H1 (cell line): ENCODE measurements at places on chromosomes 4 and X. TPM values are rescaled to one million over a fixed set of nuclear protein-coding genes. Genes with fewer than 3 reads are reported as not detected.

GRCh38 chr4:138445098-138445497, 202.9 kb upstream of the SLC7A11 start:
- no peaks in the 10 kb centered on the region for H3K27me3 ChIP-seq
- no peak overlapping the region for H3K27ac ChIP-seq
- H3K4me3 ChIP-seq, result no peak overlapping the region

PWWP3B gene
- 0.61 and 0.86 TPM in 2 replicates for total RNA-seq

TMEM47 gene
- 27.3 and 28.5 TPM in 2 replicates for total RNA-seq

- no peak for DNase-seq
- H3K27ac ChIP-seq, result no peak overlapping the region
- H3K4me1 ChIP-seq, result peaks cover 5% of the 10 kb centered on the region
- no peaks in the 10 kb centered on the region for H3K27me3 ChIP-seq
Observed at GRCh38 chr4:122617597-122618593, 3.0 kb downstream of the IL21 start.

DNA sequence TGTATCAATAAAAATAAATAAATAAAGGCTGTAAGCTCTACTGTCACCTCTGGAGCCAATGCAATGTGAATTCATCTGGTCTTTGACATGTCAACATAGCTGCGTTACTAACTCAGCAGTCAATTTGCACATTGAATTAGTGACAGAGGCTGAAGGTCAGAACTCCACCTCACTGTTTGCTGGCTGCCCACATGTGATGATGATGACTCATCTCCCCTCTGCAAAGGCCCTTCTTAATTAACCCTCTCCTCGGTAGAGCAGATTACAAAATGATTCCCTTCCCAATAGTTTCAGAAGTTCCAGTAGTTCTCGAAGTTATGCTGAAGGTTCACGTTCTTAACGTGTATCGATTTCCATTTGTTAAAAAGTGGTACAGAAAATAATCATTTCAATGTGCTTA, 1626.0 kb upstream of the TENM3 start:
- no peak for DNase-seq
- H3K27ac ChIP-seq, result no peak overlapping the region
- no peaks in the 10 kb centered on the region for H3K4me1 ChIP-seq
- H3K36me3 ChIP-seq, result no peaks in the 10 kb centered on the region
- H3K4me3 ChIP-seq, result no peak overlapping the region
- H3K27me3 ChIP-seq, result no peaks in the 10 kb centered on the region

DNA sequence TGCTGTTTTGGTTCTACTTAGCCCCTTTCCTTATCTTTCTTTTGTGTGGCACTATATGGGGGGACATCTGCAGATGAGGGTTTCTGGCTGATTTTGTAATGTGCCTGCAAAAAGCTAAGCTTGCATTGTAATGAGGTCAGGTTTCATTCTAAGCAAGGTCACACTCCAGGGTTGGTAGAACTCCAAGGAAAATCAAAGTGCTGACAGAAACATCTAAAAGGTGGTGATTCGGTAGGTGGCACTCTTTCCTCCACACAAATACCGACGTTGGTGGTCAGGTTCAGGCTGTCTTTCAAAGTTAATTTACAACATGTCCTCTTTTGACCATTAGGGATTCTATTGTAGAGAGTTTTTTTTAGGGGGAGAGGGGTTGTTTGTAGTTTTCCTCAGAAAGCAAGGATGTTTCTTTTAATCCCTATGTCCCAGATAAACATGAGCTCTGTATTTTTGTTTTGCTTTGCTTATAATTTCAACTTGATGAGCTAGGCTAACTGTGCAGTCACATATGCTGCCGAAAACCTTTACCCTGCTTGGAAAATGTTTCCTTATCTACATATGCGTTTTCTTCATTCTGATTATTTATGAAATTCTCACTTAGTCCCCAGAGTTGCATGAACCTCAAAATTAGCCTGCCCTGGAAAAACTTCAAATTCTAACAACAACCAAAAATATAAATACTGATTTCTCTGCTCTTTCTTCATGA, 434.2 kb downstream of the PPARGC1A start:
- peak; percentile 43 for DNase-seq
- H3K4me3 ChIP-seq, result no peak overlapping the region

- H3K4me1 ChIP-seq, result no peaks in the 10 kb centered on the region
- no peak for DNase-seq
- H3K27ac ChIP-seq, result no peak overlapping the region
- no peaks in the 10 kb centered on the region for H3K36me3 ChIP-seq
- H3K4me3 ChIP-seq, result no peak overlapping the region
- no peaks in the 10 kb centered on the region for H3K27me3 ChIP-seq
Observed at GRCh38 chr4:123623611-123624010, 227.0 kb downstream of the SPRY1 start.

GRCh38 chr4:19803406-19803805, 448.3 kb upstream of the SLIT2 start:
- no peaks in the 10 kb centered on the region for H3K4me1 ChIP-seq
- no peaks in the 10 kb centered on the region for H3K36me3 ChIP-seq
- no peak overlapping the region for H3K4me3 ChIP-seq
- DNase-seq, result no peak
- no peak overlapping the region for H3K27ac ChIP-seq
- H3K27me3 ChIP-seq, result no peaks in the 10 kb centered on the region

GRCh38 chrX:24465532-24465865, 413 bp downstream of the PDK3 start:
- DNase-seq, result no peak
- peak overlapping the region; percentile 84 for H3K4me3 ChIP-seq
- H3K36me3 ChIP-seq, result no peaks in the 10 kb centered on the region
- H3K4me1 ChIP-seq, result peaks cover 4% of the 10 kb centered on the region
- H3K27me3 ChIP-seq, result no peaks in the 10 kb centered on the region
- H3K27ac ChIP-seq, result no peak overlapping the region; the same call in 1 of the 2 replicates

S100G gene
- total RNA-seq, result not detected in 2 replicates

- H3K4me1 ChIP-seq, result no peaks in the 10 kb centered on the region
- H3K36me3 ChIP-seq, result no peaks in the 10 kb centered on the region
- H3K27ac ChIP-seq, result no peak overlapping the region
- no peak overlapping the region for H3K4me3 ChIP-seq
- H3K27me3 ChIP-seq, result no peaks in the 10 kb centered on the region
Observed at GRCh38 chr4:182126603-182127002, 116.6 kb upstream of the TENM3 start.
